Heart left ventricle (tissue), 16 donors: ENCODE measurements at places on chromosomes 5 and 9. TPM values are rescaled to one million over a fixed set of nuclear protein-coding genes. Genes with fewer than 3 reads are reported as not detected.
A peak's percentile ranks its signal among the peaks of the same experiment; 100 is the strongest.

ADAMTS16 gene
- not detected for polyA plus RNA-seq

TEX48 gene
- polyA plus RNA-seq = not detected

NTRK2 gene
- 1.3 TPM for polyA plus RNA-seq

ROPN1L gene
- polyA plus RNA-seq = 0.14 TPM

SLC46A2 gene
- polyA plus RNA-seq = 0.08 TPM

HK3 gene
- 4.2 TPM for polyA plus RNA-seq

DNA sequence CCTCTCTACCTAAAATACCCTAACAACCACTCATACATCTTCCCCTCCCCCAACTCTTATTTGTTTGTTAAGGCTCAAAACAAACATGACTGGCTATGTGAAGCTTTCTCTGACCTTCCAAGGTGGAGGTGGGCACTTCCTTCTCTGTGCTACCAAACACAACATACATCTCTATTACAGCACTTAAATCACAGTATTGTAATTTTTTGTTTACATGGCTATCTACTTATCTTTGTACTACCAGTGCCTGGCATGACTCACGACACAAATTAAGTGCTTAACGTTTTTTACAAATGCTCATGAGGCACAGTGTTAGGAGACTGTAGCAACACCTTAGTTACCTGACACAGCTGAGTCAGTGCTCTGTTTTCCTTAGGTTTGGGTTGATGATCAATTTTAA lies 18.6 kb downstream of the HOMER1 start:
- H3K36me3 ChIP-seq = no peaks in the 10 kb centered on the region
- DNase-seq = no peak
- H3K27me3 ChIP-seq = no peaks in the 10 kb centered on the region

DNA sequence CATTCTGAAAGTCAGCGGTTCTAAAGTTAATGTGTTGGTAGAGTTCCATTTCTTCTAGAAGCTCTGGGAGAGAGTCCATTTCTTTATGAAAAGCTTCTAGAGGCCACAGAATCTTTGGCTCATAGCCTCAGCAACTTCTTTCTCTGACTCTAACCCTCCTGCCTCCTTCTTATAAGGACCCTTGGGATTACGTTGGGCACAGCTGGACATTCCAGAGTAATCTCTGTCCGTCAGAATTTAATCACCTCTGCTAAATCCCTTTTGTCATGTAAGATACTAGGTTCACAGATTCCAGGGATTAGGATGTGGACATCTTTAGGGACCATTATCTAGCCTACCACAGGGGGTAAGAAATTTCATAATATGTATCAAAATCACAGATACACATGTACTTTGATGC lies 22.6 kb upstream of the ANKDD1B start:
- no peak overlapping the region for H3K4me3 ChIP-seq
- peaks cover 82% of the 10 kb centered on the region for H3K36me3 ChIP-seq
- H3K27ac ChIP-seq = no peak overlapping the region
- DNase-seq = no peak
- no peaks in the 10 kb centered on the region for H3K27me3 ChIP-seq

GRCh38 chr5:76379855-76380254 lies 23.2 kb upstream of the IQGAP2 start:
- no peaks in the 10 kb centered on the region for H3K27me3 ChIP-seq
- H3K4me1 ChIP-seq = no peaks in the 10 kb centered on the region
- no peak overlapping the region for H3K4me3 ChIP-seq
- no peaks in the 10 kb centered on the region for H3K36me3 ChIP-seq

DNA sequence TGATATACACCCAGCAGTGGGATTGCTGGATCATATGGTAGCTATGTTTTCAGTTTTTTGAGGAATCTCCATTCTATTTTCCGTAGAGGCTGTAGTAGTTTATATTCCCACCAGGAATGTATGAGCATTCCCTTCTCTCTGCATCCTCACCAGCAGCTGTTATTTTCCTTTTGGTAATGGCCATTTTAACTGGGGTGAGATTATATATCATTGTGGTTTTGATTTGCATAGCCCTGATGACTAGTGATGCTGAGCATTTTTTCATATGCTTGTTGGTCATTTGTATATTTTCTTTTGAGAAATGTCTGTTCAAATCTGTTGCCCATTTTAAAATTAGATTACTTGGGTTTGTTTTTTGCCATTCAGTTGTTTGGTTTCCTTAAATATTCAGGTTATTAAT lies 11.2 kb upstream of the PPIC start:
- no peaks in the 10 kb centered on the region for H3K27me3 ChIP-seq
- no peak overlapping the region for H3K27ac ChIP-seq
- no peak overlapping the region for H3K4me3 ChIP-seq
- no peaks in the 10 kb centered on the region for H3K4me1 ChIP-seq
- DNase-seq = no peak
- H3K36me3 ChIP-seq = no peaks in the 10 kb centered on the region

- H3K4me1 ChIP-seq = peaks cover 10% of the 10 kb centered on the region
- H3K27ac ChIP-seq = no peak overlapping the region
- no peak overlapping the region for H3K4me3 ChIP-seq
- no peaks in the 10 kb centered on the region for H3K27me3 ChIP-seq
These were observed 123.5 kb upstream of the SARDH start for GRCh38 chr9:133861692-133862091.

DNA sequence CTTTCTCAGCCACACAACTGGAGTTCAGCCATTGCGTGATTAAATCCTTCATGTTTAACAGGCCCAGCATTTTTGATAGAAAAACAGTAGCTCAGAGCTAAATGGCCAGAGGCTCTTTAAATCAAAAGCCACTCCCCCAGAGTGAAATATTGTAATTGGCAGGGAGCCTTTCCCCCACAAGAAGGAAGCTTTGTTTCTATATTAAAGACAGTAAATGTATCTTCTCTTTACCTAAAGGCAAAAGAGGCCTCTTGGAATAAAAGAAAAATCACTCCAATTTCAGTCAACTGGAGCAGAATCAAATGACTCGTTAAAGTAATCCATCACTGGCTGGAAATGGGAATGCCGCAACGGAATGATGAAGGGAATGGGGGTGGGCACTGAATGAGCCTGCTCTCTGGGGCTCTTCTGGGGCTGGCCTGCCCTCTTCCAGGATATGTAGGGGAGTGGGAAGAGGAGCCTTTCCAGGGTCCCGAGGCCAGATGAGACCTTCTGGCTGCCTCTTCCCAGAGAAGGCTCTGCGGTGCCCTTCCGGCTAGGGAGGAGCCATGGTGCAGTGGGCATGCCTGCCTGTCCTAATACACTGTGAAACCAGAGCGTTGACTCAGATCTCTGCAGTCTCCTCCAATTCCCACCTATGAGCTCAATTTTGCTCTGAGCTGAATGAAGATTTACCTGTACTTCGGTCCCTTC lies 45.2 kb downstream of the ANKDD1B start:
- H3K4me3 ChIP-seq = peak overlapping the region; percentile 62
- H3K36me3 ChIP-seq = no peaks in the 10 kb centered on the region
- DNase-seq = no peak
- H3K4me1 ChIP-seq = no peaks in the 10 kb centered on the region

DNA sequence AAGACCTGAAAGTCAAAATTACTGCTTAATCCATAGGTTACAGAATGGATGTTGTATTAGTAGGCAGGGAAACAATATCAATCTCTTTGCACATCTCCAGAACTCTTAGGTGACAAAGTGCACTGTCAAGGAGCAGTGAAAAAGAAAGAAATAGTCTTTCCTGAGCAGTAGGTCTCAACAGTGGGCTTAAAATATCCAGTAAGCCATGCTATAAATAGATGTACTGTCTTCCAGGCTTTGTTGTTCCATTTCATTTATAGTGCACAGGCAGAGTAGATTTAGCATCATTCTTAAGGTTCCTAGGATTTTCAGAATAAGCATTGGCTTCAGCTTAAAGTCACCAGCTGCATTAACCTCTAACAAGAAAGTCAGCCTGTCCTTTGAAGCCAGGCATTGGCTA lies 50.7 kb downstream of the SSBP2 start:
- no peaks in the 10 kb centered on the region for H3K36me3 ChIP-seq
- no peaks in the 10 kb centered on the region for H3K4me1 ChIP-seq
- H3K27me3 ChIP-seq = no peaks in the 10 kb centered on the region
- no peak overlapping the region for H3K4me3 ChIP-seq
- DNase-seq = no peak
- H3K27ac ChIP-seq = no peak overlapping the region

- DNase-seq = no peak
- no peaks in the 10 kb centered on the region for H3K36me3 ChIP-seq
- H3K27ac ChIP-seq = no peak overlapping the region
- H3K4me3 ChIP-seq = no peak overlapping the region
- H3K4me1 ChIP-seq = no peaks in the 10 kb centered on the region
These were observed 50.8 kb downstream of the MRPL36 start for GRCh38 chr5:1748845-1749244.

GRCh38 chr9:88251903-88252302 lies 113.6 kb upstream of the SPATA31C2 start:
- H3K36me3 ChIP-seq = no peaks in the 10 kb centered on the region
- no peaks in the 10 kb centered on the region for H3K4me1 ChIP-seq
- H3K27ac ChIP-seq = no peak overlapping the region
- H3K27me3 ChIP-seq = no peaks in the 10 kb centered on the region
- H3K4me3 ChIP-seq = no peak overlapping the region
- DNase-seq = no peak

DNA sequence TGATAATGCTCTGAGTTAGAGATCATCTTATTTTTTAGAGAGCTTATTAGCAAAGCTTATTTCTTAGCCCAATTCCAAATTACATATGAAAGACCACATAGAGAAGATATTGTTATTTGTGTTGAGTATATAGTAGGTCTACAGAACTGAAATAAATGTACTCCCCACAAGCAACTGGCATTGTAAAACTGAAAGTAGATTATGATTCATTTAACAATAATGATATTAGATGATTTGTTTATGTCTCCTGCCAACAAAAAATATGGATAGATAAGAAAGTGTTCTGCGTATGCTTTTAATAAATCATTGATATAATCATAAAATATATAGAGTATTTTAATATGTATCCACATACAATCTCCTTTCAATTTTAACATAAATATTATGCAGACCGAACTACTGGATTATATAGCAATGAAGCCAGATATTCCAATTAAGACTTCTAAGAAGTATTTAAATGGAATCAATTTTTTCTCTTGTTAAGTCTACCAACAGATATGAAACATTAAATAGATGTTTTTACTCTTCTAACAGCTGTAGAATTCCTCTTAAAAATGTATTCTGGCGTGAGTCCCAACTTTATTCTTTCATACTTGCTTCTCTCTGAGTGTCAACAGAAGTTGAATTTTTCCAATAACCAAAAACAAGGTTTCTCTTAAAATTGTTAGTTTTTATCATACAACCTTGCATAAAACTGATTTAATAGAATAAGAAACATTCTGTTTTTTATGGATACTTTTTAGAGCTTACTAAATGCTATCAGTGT lies 15.6 kb upstream of the DAB2 start:
- no peak overlapping the region for H3K4me3 ChIP-seq
- H3K27me3 ChIP-seq = no peaks in the 10 kb centered on the region
- H3K4me1 ChIP-seq = peaks cover 10% of the 10 kb centered on the region
- DNase-seq = no peak
- H3K27ac ChIP-seq = no peak overlapping the region
- no peaks in the 10 kb centered on the region for H3K36me3 ChIP-seq

DNA sequence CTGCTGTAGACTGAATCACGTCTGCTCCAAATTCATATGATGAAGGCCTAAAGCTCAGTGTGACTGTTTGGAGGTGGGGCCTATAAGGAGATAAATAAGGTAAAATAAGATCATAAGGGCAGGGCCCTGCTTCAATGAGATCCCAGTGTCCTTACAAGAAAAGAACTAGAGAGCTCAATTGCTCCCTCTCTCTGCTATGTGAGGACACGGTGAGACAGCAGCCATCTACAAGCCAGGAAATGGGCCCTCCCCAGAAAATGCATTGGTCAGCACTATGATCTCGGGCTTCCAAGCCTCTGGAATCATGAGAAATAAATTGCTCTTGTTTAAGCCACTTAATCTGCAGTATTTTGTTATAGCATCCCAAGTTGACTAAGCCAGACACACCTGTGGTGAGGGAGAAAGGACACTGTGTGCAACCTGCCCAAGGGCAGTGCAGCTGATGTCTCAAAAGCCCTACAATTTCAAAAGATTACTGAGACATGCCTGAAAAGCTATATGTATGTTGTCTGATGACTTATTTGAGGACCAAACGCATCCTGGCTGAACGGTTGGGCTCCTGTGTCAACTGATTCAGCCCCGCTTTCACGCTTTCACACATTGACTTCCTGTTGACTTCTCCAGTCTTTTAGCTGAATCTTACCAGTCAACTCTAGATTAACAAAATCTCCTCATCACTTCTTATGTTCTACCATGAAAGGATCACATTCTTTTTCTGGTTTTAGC lies 13.2 kb downstream of the GZMK start:
- no peak overlapping the region for H3K4me3 ChIP-seq
- H3K36me3 ChIP-seq = no peaks in the 10 kb centered on the region
- H3K4me1 ChIP-seq = no peaks in the 10 kb centered on the region
- no peak for DNase-seq

DNA sequence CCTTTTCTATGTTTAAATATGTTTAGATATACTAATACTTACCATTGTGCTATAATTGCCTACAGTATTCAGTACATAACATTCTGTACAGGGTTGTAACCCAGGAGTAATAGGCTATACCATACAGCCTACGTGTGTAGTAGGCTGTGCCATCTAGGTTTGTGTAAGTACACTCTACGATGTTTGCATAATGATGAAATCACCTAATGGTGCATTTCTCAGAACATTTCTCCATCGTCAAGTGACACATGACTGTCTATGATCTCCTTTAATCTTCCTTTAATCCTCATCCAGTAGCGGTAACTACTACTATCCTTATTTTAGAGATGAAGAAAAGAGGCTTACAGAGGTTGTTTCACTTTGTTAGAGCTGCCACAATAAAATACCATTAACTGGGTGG lies 369.2 kb downstream of the PLK2 start:
- H3K27me3 ChIP-seq = no peaks in the 10 kb centered on the region
- no peak overlapping the region for H3K27ac ChIP-seq
- H3K4me1 ChIP-seq = no peaks in the 10 kb centered on the region
